ENCODE measurements at places on chromosomes 5 and 9.

- no peak for DNase-seq
These were observed 2.7 kb downstream of the NDST1 start for GRCh38 chr5:150510460-150511263.

- DNase-seq = no peak
These were observed 93.2 kb downstream of the ZFAND5 start for GRCh38 chr9:72271613-72272478.

DNA sequence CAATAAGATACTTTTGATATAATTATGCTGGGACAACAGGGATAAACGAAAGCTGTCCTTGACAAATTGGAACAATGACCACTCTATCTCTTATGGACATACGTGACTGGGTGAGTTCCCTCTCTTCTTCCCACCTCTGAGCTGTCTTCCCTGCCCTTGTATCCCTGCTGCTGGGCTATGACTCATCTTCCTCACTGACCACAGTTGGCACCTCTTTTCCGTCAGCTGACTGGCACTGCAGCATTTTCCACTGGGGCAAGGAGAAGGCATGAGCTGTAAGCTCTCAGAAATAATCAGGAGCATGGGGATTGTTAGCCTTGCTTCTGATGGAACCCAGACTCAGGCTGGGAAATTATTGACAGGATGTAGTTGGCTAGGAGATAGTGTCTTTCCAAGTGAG is 48.7 kb downstream of the PCSK1 start:
- no peak for DNase-seq

DNA sequence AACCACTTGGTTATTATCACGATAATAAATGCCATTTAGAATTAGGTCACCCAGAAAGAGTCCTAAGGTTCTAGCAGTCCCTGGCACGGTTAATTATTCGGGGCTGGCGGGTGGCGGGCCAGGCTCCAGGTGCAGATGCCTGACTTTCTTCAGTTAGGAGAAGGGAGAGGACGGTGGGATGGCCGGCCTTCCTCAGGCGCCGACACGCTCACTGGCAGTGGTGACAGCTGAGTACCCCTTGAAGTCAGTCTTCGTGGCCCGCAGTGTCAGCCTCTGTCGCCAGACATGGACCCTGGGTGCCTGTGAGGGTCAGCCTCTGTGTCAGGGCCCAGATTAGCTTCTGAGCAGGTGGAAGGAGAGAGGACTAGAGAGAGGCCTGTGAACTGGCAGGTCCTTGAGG is 21.1 kb upstream of the EXOC3 start:
- DNase-seq = no peak

- DNase-seq = no peak
These were observed 13.0 kb downstream of the CD74 start for GRCh38 chr5:150399524-150400211.

- no peak for DNase-seq
These were observed 895.1 kb downstream of the TLE1 start for GRCh38 chr9:80794197-80794596.

GRCh38 chr5:150658121-150658520 is 2.9 kb upstream of the MYOZ3 start:
- DNase-seq = no peak

GRCh38 chr5:17763301-17763700 is 129.0 kb downstream of the TAF11L14 start:
- DNase-seq = no peak

GRCh38 chr9:120869726-120870125 is 7.3 kb downstream of the PHF19 start:
- no peak for DNase-seq

GRCh38 chr5:24693609-24694008 is 48.8 kb upstream of the CDH10 start:
- no peak for DNase-seq

- DNase-seq = no peak
These were observed 20.7 kb downstream of the HMCN2 start for GRCh38 chr9:130286072-130286770.

GRCh38 chr9:119050281-119050680 is 319.0 kb downstream of the BRINP1 start:
- DNase-seq = no peak

DNA sequence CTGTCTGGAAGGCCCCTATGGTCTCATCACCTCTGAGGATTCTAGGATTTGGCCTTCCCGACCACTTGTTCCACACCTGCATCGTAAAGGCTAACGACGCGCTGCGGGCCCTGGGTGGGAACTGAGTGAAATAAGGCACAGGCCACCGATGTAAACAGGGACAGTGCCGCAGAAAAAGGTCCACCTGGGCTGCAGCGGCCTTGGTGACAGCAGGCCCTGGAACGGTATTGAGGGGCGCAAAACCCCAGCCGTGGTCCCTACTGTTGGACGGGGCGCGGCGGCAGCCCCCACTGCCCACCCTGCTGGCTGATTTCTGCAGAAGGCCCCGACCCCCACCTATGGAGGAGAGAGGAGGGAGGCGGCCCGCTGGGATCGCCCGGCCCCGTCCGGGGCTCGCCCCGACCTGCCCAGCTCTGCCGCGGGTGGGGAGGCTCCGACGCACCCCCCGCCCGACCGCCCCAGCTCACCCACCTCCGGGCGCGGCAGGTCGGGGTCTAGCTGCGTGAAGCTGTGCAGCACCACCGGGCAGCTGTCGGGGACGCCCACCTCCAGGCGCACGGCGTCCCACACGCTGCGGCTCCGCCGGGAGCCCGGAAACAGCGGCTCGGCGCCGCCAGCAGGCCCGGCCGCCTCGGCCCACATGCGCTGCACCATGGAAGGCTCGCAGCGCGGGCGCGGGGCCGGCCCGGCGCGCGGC is 391 bp downstream of the RALGDS start:
- no peak for DNase-seq

DNA sequence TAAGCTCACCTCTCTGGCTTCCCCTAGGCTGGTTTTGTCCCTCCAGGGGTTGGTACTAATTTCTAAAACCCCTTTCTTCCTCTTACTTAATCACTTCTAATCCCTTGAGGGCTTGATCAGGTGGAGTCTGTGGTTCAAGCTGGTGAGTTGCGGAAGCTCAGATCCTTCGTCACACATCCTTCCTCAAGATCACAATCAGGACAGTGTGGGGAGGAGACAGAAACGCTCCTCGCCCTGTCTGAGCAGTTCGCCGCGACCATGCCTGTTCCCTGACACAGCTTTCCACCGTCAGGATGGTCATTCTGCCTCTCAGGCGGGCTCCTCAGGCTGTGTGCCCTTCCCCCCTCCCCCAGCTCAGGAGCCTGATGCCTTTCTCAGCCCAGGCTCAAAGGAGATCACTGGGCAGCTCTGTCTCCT is 24.3 kb downstream of the CPLX2 start:
- DNase-seq = no peak

DNA sequence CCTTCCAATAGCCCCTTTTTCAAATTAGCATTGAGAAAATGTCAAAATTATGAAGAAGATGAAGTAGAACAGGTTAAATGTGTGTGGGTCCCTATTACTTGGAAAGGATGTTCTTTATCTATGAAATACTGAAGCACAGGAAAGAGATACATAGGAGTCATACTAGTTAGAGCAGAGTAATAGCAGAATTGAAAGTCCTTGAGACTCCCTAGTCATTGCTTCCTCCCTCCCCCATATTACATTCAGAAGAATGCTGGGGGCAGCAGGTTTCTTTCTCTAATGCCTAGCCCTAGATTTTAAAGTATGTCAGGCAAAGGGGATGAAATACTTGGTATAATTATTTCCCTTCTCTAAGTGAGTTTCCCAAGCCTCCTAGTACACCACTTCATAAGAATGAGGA is 4.4 kb downstream of the ZCCHC9 start:
- no peak for DNase-seq

Data from activated gamma-delta T cell (primary cell).